Retinal pigment epithelial cell (primary cell): ENCODE measurements at places on chromosomes 7 and 10.
A peak's percentile ranks its signal among the peaks of the same experiment; 100 is the strongest.

GRCh38 chr10:59138052-59138451, 38.4 kb upstream of the PHYHIPL start:
- no peak for DNase-seq

DNA sequence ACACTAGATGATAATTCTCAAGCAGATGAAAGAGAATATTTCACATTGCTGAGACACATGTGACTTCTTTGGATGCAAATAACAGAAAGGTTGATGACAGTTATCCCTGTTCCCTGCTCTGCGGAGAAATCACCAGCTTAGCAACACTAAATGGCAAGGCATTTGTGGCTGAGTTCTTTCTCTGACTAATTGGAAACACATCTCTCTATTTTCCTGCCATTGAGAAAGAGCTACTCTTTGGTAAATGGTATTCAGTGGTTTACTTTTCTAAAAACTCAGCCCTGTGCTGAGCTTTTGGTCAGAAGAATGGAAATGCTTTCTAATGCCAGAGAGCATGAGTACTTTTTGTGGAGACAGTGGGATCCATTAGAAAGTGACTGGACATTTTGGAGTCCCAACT, 771.4 kb downstream of the LRMDA start:
- DNase-seq: no peak

DNA sequence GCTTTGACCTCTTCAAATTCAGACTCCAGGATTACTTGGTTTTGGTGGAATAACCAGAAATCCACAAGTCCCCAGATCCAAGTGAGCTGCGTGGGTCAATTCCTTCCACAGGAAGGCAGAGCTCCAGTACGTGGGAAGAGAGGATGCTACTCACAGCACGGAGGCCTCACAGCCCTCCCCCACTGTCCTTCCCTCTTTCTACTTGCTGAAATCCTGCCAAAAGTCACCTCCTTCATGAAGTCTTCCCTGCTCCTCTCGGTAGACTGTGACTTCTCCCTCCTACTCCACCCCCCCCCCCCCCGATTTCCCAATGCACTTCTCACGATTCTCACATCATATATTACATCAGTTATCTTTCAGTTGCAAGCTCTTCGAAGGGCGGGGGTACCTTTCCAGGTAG, 12.3 kb downstream of the CAMK2G start:
- DNase-seq: no peak

- DNase-seq: peak; percentile 14
These were observed 29.1 kb downstream of the GALNT11 start for GRCh38 chr7:152054367-152055230.

- no peak for DNase-seq
These were observed 27.1 kb downstream of the MET start for GRCh38 chr7:116698930-116699721.

DNA sequence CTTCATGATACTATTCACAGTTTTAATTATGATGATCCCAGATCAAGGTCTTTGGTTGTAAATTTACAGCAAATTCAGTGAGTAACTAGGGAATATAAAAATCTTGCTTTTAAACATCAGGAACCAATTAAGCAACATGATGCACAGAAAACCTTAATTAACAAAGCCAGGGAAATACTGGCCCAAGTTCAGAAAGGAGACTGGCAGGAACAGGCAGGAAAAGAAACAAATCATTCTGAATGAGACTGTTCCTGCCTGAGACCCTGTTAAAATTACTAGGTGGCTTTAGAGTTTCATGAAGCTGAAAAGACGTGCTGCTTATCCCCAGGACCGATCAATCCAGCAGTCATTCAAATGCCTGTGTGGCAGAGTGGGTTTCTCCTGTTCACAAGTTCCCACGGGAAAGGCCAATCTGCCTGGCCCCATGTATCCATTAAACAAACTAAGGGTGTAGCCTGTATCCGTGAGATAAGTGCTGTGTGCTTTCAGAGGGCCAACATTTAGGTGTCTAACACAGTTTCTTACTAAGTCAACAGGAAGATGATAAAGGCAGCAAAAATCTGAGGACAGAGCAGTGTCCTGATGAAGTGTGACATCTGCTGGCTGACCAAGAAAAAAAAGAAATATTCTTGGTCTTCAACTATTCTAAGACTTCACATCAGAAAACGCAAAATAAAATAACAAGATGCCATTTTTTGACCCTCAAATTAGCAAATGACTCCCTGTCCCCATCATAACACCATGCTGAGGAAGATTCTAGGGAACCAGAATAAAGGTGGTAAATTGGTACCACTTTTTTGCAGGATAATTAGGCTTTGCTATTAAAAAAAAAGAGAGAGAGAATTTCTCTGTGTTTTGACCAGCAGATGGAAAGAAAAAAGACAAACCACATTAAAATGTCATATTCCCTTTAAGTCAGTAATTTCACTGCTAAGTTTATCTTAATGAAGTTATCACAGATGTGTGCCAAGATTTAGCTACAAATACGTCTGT, 34.2 kb downstream of the PUS7 start:
- no peak for DNase-seq

DNA sequence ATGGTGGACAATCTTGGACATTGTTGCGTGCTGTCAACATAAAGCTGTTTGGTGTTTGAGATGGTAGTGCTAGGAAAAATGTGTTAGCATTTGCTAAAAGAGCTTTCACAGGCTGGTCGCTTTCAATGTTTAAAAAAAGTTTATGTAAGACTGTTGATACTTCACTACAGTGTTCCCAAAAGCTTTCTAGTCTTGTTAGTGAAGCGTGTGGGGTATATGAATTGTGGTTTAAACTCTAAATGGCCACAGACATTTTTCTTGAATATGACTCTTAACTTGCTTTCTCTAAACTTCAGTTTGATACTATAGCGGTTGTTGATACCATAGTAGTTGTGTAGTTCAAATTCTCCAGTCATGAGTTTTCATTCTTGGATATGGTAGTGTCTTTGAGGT, 44.9 kb downstream of the MCU start:
- DNase-seq: no peak

GRCh38 chr10:61986788-61987492, 85.4 kb downstream of the ARID5B start:
- DNase-seq: no peak

GRCh38 chr7:34075523-34076370, 170.4 kb downstream of the BMPER start:
- no peak for DNase-seq

GRCh38 chr10:11560076-11560709, 51.3 kb downstream of the USP6NL start:
- no peak for DNase-seq

DNA sequence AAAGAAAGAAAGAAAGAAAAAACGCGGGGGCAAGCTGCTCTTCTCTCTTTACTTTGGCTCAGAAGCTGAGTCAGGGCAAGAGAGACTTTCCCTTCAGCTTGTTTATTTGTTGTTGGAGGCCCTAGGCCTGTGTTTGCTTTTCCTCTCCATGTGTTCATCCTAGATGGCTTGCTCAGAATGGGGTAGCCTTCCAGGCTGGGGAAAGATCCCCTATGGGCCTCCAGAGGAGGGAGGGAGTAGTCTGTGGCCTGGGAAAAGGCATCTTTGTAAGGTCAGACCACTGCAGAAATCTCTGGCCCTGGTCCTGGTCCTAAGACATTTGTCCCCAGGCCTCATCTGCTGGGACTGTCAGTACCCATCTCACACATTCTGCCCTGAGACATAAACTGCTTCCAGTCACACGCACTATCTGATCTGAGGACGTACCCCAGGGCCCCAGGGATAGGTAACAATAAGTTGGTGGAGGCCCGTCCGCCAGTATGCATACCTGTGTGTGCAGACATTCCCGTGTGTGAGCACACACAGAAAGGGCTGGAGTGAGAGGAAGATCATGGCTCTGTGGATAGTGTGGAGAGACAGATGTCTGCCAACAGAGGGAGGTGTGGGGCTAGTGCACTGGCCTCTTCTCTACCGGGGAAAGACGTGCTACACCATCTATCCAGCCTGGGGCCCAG, 4.9 kb upstream of the SCD start:
- DNase-seq: no peak

GRCh38 chr10:25701652-25702051, 232.4 kb upstream of the MYO3A start:
- DNase-seq: no peak

DNA sequence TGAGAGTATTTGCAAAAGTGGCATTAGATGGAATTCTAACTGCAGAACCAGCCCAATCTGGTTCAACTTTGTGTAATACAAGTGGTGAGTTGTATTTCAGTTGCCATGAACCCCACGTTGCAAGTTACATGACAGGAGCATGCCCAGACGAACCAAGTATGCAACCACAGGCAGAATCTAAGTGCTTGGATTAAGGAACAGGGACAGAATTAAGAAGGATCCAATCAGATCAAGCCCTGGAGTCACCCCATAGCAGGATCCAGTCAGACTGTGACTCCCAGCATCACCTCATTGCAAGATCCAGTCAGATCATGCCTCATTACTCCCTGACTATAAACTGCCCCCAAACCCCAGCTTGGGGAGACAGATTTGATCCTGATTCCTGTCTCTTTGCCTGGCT, 388.7 kb upstream of the NRP1 start:
- no peak for DNase-seq

GRCh38 chr7:38465956-38466355, 165.2 kb downstream of the AMPH start:
- no peak for DNase-seq

DNA sequence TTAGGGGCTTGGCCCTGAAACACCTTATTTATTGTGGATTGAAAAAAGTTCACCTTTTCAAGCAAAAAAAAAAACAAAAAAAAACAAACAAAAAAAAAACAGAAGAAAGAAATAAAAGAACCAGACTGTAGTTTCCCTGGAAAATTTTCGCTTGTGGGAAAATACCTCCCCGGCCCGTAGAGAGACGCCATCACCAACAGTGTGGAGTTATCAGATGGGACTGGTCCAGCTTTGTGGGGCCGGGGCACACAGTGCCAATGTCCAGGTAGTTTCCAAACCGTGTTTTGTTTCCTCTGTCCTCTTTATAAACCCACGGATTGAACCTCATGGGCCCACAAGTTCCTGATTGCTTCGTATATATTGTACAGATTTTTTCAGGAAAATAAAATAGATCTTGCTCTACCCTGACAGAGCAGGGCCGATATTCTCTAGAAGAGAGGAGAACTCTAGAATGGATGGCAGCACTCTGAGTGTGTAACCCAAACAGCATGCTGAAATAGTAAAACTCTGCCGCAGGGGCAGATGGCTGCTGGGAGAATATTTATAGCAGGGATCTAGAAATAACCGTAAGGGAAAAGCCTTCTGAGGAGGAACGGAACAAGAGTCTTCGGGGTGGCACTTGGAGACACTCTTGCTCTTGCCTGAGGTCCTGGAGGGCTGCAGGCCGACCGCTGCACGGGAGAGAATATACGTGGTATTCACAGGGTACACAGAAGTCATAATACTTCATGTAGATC, 241.0 kb downstream of the FRMD4A start:
- DNase-seq: no peak

- no peak for DNase-seq
These were observed 93.5 kb downstream of the AKAP9 start for GRCh38 chr7:92034116-92034515.
